T follicular helper cell (primary cell): ENCODE measurements at places on chromosomes 1 and 21.

DNA sequence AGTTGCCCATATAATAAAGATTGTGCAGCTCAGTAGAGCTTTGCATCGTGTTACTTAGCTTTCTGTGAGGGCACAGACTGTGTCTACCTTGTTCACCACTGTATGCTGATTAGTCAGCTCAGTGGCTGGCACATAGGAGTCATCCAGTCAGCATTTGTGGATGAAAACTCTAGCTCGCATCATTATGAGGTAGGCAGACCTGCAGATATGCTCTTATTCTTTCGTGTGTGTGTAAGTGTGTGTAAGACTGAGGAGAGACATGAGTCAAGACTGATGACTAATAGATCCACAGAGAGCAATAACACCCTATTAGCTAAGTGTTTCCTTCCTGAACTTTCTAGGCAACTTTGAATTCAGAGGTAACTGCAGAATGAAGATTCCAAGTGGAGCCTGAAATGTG is 17.1 kb downstream of the TTF2 start:
- no peak for DNase-seq

DNA sequence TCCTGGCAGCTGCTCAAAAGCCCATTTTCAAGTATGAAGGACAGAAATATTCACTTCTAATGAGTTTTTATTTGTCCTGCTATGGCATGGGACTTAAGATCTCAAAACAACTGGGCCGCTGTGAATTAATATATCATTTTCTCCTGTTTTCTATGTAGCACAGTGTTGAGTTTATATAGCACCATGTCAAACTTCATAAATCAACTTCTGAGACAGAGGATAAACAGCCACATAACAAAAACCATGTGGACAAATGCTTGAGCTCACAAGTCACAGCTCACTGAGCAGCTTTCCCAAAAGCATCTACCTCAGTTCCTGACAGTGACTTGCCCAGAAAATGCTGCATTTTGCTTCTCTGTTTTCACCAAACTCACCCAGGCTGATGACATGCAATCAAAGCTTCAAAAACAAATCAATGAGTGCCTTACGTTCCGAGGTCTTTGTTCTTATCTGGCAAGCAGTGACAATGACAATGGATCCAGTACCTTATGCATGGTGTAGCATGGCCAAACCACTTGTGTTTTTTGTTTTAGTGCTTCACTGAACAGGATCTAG is 722.6 kb downstream of the LRRIQ3 start:
- no peak for DNase-seq

GRCh38 chr1:193588311-193589082 is 402.1 kb upstream of the B3GALT2 start:
- DNase-seq, result no peak

- DNase-seq, result peak; percentile 75
These were observed 19.5 kb upstream of the NCMAP start for GRCh38 chr1:24536391-24536840.

GRCh38 chr1:243447347-243447746 is 191.5 kb downstream of the SDCCAG8 start:
- no peak for DNase-seq

- no peak for DNase-seq
These were observed 616 bp downstream of the MCOLN3 start for GRCh38 chr1:85047472-85048295.

DNA sequence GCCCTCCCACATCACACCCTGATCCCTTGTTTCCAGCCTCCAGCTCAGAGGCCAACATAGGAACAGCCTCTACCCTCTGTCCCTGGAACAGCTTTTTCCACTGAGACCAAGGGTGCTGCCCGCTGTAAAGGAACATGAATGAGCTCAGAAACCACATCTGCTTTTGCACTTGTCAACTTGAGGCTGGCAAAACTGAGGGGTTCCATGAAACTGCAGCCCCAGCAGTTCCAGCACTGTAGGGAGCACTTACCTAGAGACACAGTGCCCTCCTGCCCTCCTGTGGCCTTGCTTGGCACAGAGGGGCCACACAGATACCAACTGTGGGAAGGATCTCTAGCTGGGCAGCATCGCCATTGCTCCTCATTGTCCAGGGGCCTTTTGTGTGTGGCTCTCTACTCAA is 51.7 kb downstream of the ITPKB start:
- no peak for DNase-seq

- no peak for DNase-seq
These were observed 74.7 kb downstream of the RUNX1 start for GRCh38 chr21:34974162-34974981.

DNA sequence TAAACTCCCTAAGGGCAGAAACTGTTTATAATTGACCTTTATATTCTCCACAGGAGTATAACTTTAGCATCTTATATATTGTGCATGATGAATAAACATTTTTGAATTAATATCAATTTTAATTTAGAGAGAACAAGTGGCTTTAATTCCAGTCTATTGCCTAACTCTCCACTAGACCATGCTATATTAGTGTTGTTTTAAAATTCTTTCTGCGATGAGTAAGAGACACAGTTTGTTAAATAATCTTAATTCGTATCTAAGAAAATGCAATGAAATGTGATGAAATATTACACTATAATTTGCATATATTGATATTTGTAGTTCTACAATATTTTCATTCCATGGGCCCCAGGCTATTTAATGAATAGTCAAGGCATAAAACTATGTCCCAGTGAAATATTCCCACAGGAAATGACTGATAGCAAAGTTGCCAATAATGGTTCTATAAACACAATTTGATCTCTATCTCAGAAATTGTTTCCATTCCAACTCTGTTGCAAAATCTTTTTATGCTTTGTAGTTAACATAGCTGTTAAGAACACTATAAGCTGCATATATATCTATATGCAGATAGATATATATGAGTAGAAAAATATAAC is 2.9 kb upstream of the SYDE2 start:
- no peak for DNase-seq

GRCh38 chr1:204320382-204320804 is 39.3 kb downstream of the PLEKHA6 start:
- no peak for DNase-seq

GRCh38 chr1:152577168-152577567 is 3.1 kb downstream of the LCE3D start:
- no peak for DNase-seq

DNA sequence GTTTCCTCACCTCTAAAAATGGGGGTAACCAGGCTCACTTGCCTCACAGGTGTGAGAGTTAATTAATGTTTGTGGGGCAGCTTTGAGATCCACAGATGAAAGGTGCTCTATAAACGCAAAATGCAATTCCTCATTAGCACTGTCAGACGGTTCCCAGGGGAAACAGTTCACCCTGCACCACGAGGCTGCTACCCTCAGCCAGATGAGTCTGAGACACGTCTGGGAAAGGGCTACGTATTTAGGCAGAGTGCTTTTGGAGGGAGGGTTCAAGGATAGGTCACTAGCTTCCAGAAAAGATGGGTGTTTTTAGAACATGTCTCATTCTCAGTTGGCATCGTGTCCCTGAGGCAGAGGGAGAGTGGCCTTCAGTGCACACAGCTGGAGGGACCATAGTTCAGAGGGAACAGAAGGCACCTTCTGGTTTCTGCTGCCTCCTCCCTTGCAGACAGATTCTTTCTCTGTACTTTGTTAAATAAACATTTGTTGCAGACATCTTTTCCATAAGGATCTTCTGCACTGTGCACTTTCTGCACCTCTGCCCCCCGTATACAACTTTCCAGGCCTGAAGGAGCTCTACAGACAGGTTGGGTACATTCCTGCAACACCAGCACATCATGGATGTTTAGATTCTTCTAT is 139.9 kb downstream of the CLIC6 start:
- no peak for DNase-seq

DNA sequence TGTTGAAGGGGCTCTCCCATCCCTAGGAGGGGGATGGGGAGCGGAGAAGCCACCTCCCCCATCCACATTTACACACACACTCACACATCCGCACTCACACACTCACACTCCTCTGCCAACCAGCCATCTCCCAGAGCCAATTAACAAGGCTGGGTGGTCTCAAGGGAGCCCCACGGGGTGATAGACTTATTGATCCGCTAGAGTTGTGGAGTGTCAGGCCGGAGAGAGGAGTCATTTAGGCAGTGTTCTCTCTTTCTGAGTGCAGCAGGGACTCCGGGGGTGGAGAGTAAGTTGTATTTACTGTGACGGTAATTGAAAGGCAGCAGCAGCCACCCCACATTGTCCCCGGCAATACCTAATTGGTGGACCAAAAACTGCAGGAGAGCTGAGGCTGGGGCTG is 61.6 kb downstream of the KLHDC7A start:
- DNase-seq, result no peak

- DNase-seq, result no peak
These were observed 9.3 kb downstream of the KANK4 start for GRCh38 chr1:62309906-62310305.

DNA sequence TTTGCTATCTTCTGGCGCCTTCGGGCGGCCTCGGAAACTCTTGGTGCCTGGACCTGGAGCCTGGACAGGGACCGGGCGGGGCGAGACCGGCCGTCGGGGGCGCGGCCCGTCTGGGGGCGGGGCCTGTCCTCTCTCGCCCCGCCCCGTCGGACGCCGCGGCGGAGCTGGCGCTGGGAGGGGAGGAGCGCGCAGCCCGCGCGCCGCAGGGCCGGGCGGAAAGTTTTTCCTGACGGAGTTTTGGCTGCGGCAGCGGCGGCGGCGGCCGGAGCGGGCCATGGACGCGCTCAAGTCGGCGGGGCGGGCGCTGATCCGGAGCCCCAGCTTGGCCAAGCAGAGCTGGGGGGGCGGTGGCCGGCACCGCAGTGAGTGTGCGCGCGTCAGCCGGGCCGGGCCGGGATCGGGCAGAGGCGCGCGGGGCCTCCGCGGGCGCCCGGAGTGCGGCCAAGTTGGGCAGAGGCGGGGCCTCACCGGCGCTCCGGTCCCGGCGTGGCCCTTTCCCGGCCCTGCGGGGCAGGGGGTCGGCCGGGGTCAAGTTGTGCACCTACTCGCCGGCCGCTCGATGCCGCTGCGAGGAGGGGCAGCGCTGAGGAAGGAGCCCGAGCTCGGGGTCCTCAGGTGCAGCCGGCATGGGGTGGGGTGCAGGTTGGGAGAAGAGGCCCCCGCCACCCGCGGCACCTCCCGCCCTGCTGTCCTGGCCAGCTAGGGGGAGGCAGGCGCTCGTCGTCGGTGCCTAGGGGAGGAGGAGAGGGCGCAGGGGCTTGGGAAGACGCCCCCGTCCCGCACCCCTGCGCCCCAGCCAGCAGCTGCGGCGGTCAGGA is at the start of gene LDLRAP1:
TSS of gene LDLRAP1 (plus strand) at position 182 of the 818 bp plus-strand sequence. CDS start at position 275, 93 bp downstream.
- DNase-seq, result peak; percentile 24

- DNase-seq, result no peak
These were observed 238.0 kb upstream of the FGGY start for GRCh38 chr1:59058665-59059439.
